ENCODE measurements at places on chromosomes 7 and 10.

GRCh38 chr7:100884736-100885439 lies 4.6 kb downstream of the UFSP1 start:
- DNase-seq = no peak

GRCh38 chr10:15609246-15609645 lies 110.5 kb downstream of the ITGA8 start:
- DNase-seq = no peak

DNA sequence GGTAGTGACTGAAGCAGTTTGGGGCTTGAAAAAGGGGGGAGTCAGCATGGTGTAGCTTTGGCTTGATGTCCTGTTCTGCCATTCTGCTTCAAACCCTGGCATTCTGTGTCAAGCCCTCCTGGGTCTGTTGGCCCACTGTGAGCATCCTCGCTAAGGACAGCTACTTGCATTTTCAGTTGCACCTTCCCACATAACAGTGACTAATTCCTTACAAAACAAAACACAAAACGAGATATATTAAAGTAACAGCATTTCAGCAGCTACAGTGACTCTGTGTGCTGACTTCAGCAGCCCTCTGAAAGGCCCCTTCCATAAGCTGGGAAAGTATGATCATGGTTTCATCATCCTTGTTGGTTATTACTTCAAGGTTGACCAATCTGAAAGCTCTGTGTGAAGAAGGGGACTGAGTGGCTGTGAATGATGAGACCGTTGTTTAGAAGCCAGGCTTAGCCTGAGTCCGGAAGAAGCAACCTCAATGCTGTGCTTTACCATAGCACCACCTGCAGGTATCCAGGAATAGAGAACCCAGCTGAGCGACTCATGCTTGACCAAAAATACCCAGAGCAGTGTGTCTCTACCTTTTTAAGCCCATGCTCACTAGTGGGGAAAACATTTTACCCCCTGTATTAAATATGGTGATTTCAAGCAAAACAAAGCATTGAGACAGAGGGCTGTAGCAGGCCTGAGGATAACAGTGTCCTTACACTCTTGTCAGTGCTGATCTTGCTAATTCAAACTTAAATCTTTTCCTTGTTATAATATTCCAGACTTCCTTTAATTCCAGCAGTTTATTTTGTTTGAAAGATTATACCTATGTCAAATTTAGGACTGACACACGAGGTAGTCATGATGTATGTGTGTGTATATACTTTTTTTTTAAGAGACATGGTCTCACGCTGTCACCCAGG lies 42.6 kb upstream of the CC2D2B start:
- DNase-seq = peak; percentile 36

DNA sequence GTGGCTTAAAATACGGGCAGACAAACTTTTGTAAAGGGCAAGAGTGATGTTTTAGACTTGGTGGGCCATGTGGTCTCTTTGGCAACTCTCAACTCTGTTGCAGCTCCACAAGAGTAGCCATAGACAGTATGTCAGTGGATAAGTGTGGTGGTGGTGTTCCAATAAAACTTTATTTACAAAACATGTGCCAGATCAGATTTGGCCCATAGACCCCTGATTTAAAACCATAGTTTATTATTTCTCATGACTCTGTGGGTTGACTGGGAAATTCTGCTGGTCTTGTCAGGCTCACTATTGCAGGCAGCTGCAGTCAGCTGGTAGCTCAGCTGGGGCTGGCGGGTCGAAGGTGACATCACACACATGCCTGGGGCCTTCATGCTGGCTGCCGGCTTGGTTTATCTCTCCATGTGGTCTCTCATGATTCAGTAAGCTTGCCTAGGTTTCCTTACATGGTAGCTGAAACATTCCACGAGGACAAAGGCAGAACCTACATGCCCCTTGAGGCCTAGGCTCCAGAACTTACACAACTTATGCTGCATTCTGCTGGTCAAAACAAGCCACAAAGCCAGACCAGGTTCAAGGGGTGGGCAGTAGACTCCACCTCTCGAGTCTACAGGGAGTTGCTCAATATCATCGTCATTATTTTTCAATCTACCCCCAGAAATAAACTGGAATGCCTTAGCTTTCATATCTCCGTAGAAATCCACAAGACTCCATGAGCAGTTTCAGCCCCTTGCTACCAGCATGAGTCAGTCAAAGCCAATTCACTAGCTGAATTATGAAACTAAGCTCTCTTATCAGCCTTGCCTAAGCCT lies 245.7 kb downstream of the WDR11 start:
- DNase-seq = no peak

GRCh38 chr7:17031906-17032551 lies 150.2 kb upstream of the AGR3 start:
- DNase-seq = no peak

DNA sequence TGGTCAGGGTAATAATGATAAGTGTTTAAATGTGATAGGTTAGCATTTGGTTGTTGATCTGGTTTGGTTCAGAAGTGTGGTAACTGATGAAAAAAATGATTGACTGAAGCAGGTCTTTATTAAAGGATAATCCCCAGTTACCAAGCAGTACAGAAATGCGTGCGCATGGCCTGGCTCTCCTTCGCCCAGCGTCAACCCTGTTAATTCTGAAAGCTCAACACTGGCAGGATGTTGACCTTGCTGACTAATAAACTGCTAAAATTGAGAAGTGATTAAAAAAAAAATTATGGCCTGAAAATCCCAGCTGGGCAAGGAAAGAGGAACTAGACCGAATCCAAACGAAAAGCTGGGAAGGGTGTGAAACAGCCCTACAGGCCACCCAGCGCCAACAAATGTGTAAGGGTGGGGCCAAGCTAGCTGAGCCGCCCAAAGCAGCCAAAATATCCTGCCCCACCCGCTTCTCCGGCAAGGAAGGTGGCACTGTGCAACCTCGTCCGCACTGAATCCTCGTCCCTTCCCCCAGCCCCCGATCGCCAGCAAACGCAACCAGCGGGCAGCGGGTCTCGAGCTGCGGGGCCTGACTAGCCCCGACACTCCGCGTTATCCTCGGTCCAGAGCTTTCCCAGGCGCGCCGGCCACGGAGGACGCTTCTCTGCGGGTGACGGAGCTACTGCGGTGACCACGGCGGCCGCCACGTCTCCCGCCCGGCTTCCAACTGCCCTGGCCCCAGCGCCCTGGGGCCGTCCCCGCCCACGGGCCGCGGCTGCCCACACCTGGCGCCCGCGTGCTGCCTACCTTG lies 561 bp downstream of the SHTN1 start:
- DNase-seq = peak; percentile 43

- DNase-seq = no peak
These were observed 21.8 kb upstream of the DGKB start for GRCh38 chr7:14924398-14924797.

DNA sequence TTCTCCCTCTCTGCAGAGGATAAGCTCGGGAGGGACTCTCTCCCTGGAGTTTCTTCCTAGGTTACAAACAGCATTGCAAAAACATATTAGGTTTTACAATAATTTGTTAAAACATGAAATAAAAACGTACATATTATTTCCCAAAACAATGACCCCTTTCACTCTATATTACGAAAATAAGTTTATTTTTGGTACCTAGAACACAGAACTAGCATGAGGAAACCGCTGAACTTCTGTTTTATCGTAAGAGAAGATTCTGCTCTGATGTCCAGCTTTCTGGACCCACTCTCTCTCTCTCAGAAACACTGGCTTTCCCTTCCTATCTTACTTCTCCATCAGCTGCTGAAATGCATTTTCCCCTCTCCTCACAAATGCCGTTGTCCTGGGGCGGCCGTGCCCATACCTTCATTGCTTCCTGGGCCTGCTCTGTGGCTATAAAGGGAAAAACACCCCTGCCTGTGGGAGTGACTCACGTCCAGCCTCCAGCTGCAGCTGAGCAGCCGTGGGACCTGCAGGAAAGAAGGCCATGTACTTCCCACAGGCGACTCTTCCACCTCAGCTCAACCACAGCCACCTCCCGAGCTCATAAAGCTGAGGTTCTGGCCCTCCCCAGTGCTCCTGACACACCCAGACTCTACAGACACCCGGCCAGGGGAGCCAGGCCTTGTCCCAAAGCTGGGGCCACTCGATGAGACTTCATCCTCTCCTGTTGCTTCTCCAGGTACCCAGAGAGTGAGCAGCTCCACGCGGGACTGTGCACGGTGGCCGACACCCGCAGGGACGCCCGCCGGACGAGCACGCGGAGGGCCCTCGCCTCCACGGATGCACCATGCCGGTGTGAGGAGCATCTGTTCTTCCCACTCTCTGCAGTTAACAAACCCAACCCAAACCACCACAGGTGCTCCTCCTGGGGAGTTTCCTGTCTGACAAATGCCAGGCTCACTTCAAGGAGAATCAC lies 3.1 kb downstream of the GPER1 start:
- no peak for DNase-seq

GRCh38 chr7:31054608-31055278 lies 2.6 kb downstream of the ADCYAP1R1 start:
- no peak for DNase-seq

- no peak for DNase-seq
These were observed 29.4 kb downstream of the CDH23 start for GRCh38 chr10:71426058-71426605.

- no peak for DNase-seq
These were observed 25.4 kb downstream of the CYP2C9 start for GRCh38 chr10:94963901-94964300.

DNA sequence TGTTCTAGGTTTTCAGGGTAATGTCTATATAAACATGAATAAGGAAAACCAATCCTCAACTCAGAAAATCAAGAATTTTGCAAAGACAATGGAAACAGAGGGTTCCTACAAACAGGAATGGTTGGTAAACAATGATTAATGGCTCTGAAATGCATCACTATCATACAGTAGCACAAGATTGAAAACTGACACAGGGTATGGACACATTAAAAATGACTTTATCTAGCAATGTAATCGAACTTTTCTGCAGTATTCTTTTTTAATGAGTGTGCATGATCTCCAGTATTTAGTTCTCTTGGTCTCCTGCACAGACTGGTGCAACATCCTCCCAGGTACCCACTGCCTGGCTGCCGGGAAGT lies 15.9 kb downstream of the GRB10 start:
- no peak for DNase-seq

GRCh38 chr10:36771725-36772124 lies 353.7 kb upstream of the ANKRD30A start:
- no peak for DNase-seq

- DNase-seq = no peak
These were observed 59.9 kb downstream of the DAGLB start for GRCh38 chr7:6387734-6388294.

DNA sequence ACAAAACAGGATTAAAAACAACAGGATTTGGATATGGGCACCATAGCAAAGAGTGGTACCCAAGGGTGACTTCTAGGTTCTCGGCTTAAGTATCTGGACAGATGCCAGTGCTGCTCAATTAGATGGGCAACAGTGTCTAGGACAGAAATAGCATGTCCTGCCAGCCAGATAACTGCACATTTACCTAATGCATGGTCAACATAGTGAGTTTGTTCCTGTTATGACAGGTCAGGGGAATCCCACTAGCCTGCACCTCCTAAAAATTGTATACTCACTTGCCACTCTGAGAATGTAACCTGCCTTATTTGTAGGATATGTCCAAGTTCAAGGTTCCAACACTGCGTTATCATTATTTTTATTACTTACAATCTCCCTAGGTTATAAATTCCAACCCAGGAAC lies 471.7 kb downstream of the GRM8 start:
- DNase-seq = no peak

- no peak for DNase-seq
These were observed 71.2 kb upstream of the COL13A1 start for GRCh38 chr10:69730251-69731156.

- no peak for DNase-seq
These were observed 58.4 kb upstream of the WAPL start for GRCh38 chr10:86579883-86580520.

DNA sequence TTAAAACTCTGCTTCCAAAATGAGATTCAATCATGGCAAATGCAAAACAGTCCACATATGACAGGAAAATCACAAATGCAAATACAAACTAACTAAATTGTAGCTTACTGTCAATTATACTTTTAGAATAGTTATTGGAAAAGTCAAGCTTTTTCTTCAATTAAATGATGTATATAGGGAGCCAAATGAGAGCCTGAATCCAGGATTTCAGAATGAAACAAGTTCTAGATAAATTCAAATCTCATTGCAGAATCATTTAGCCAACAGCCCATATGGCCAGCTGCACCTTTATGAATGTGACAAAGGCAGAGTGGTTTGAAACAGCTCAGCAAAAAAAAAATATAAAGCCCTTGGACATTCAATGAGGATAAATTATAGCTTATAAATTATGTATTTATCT lies 82.2 kb upstream of the SCIN start:
- DNase-seq = no peak

DNA sequence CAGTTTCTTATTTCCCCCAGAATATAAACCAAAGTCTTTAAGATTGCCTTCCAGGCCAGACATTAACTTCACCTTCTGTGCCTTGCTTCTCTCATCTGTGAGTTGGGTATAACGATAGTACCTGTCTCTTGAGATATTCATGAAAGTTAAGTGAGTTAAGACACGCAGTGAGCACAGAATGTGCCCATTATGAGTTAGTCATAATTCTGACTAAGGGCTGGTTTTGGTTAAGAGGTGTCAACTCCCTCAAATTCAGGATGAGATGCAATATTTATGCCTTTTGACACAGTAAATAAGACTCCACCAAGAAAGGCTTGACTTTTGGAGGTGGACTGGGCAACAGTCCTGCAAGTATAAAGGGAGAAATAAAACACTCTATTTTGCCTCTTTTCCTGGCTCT lies 528.7 kb upstream of the IGFBP3 start:
- no peak for DNase-seq

DNA sequence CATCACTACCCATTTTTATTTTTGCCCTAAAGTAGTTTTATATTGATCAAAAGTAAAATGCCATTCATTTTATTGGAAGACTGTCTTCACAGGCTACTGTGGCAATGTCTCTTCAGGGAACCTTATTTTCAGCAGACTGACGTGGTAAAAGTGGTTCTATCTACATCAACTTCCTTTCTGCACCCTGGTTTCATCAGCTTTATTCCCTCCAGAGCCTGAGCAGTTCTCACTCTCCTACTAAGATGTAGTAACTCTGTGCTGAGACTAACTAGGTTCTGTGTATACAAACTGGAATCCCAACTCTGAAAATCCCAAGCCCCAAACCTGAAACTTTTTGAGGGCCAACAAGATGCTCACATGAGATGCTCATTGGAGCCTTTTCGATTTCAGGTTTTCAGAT lies 155.3 kb downstream of the SFMBT2 start:
- no peak for DNase-seq

GRCh38 chr10:123588386-123588914 lies 77.7 kb upstream of the GPR26 start:
- no peak for DNase-seq
